Cerebellar cortex (tissue), 1 donor: ENCODE measurements at places on chromosomes 3 and 15.

- peak; percentile 66 for DNase-seq
Observed at GRCh38 chr3:122754929-122755328, 38.7 kb downstream of the HSPBAP1 start.

DNA sequence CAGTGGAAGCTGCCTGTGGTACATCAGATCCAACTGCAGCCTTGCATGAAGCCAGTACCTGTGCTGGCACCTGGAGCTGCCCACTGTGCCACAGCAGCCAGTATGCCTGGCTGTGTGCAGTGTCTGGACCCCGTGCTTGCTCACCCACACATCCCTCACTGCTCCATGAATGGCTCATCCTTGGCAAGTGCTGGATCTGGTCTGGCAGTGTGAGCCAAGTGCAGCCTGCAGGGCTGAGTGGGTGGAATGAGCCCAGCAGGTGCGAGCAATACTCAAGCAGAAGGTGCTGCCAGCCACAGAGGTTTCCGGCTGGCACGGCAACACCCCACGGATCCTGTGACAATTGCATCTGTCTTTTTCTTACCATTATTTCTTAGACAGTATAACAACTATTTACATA lies 488.2 kb upstream of the ROBO2 start:
- DNase-seq = no peak

DNA sequence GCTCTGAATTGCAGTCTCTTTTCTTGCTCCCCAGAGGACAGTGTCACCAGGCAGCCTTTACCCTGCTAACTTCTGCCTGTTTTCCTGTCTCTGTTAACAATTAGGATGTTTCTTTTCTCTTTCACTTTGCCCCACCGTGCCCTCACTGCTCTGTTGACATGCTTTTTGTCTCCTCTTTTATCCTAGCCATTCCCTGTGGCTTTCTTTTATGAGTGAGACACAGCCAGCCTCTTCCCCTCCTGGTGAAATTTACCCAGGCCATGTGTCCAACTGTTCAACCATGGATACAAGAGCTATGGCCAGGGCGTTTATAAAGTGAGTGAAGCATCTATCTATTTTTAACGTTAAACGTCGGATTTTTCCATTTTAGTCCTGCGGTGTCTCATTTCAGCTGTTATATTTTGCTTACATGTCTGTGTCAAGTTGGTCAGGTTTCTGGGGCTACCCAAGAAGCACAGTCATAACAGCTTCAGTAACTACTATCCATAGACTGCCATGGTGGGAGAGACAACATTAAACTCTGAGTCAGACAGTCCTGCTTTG lies 443.2 kb upstream of the AZI2 start:
- DNase-seq = no peak

- peak; percentile 60 for DNase-seq
Observed at GRCh38 chr3:142987080-142987700, 14.2 kb upstream of the U2SURP start.

DNA sequence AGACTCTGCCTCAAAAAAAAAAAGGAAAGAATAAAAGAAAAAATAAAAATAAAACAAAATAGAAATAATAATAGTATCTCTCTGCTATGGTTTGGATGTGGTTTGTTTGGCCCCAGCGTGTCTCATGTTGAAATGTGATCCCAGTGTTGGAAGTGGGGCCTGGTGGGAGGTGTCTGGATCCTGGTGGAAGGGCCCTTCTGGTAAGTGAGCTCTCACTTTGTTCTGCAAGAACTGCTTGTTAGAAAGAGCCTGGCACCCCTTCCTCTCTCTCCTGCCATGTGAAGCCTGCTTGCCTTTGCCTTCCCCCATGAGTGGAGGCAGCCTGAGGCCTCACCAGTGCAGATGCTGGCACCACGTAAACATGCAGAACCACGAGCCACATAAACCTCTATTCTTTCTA lies 26.3 kb downstream of the TMEM44 start:
- DNase-seq = no peak

- no peak for DNase-seq
Observed at GRCh38 chr3:114867835-114868503, 279.1 kb downstream of the ZBTB20 start.

GRCh38 chr3:151923901-151924300 lies 50.5 kb downstream of the SUCNR1 start:
- no peak for DNase-seq

- peak; percentile 93 for DNase-seq
Observed at GRCh38 chr3:176562331-176562730, 635.0 kb downstream of the TBL1XR1 start.

- DNase-seq = no peak
Observed at GRCh38 chr3:69838696-69839515, 99.6 kb downstream of the MITF start.

DNA sequence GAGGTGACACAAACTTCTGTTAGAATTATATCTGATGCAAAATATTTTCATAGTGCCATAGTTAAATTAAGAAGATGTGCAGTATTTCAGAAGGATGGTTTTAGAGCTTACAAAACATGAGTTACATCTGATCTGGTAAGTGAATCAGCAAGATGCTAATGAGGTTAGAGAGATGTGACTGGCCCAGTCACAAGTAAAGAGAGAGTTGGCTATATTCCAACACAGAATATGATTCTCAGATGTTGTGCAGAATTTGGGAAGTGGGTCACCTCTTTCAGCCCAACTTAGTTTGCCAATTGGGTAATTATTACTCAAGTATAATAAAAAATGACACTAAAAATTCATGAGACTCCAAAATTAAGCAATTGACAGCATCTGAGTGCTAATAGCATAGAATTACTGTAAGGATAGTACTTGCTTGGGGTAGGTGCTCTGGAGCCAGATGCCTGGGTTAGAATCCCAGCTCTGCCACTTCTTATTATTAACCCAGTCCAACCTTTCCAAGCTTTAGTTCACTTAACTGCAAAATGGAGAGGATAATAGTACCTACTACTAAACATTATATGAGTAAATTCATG lies 30.8 kb downstream of the P2RY1 start:
- no peak for DNase-seq

DNA sequence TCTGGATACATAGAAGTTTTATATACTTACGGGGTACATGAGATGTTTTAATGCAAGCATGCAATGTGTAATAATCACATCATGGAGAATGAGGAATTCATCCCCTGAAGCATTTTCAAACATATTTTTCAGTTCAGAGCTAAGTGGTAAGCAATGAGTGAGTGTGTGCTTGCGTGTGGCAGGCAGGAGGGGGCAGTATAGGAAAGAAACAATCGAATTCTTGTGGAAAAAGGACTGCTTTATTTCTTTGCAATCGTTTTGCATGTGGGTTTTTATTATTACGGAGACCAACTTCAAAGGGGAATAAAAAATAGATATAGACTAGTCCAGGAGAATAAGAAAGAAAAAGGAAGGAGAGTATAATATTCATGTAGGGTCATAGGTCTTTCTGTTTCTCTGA lies 271.6 kb downstream of the CHL1 start:
- DNase-seq = no peak

DNA sequence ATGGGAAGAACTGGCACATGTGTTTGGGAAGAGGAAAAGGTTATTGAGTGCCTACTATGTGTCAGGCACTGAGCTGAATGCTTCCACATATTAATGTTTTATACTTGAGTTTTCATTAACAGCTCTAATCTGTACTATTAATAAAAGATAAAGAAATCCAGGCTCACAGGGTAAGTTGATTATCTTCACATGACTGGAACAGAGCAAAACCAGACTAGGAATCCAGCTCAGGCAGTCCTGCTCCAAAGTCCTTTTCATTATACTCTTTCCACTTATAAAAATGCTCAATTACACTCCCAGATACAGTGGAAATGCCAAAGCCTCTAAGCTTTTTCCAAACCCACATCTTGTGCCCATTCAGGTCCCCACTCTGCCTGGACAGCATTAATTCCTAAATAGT lies 97.6 kb downstream of the TNIK start:
- DNase-seq = no peak

DNA sequence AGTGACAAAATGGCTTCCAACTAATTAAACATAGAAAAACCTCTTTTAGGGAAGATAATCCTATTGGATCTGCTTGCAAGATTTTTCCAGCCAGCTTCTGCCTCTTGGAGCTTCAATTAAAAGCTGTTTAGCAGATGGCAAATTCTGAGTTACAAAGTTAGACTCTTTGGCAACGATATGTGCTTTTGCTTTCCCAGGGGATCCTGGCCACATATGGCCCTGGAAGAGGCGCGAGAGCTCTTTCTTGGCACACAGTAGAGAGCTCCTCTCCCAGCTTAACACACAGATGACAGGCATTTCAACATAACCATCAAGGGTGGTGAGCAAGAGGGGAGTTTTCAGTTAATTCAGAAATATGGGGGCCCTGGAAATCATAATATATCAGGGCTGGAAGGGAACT lies 41.6 kb upstream of the GALNT15 start:
- peak; percentile 88 for DNase-seq

DNA sequence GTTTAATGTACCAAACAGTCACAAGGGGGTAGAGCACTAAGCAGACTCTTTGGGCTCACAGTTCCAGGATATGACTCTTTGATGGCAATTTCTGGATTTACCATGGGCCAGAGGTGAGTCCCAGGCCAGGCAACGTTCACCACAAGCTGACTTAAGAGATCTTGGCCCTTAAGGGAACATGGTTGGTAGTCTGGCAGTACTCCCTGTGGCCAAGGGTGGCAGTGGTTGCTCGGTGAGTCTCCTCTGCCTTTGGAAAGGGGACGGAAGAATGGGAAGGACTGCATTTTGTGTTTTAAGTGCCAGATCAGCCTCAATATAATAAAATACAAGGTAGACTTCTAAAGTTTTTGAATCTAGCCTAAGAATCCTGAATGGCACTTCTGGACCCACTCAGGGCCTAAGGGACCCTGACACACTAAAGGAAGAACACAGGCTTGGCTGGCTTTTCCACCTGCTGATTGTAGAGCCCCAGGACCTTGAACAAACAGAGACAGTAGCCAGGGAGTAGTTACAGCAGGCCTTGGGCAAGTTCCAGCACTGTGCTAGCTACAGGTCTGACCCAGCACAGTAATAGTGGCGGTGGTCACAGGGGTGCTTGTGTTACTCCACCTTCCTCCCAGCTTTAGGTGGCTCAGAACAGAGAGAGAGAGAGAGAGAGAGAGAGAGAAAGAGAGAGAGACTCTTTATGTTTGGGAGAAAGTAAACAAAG lies 730.7 kb upstream of the ALCAM start:
- DNase-seq = no peak

DNA sequence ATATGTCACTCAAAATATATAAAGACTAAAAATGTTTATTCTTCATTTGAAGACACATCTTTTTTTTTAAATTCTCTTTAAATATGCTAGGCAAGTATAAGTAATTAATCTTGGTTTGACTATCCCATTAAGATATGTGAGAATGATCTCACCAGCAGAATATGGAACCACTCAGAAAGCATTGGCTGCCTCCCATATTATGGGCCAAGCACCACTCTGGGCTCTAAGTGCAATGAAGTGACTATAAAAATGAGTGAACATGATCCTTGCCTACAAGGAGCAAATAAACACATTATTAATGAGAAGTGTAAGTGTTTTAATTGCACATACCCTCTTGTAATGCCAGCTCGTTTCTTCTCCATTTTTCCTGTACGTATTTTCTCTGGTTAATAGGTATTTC lies 328.5 kb downstream of the NAALADL2 start:
- DNase-seq = no peak

DNA sequence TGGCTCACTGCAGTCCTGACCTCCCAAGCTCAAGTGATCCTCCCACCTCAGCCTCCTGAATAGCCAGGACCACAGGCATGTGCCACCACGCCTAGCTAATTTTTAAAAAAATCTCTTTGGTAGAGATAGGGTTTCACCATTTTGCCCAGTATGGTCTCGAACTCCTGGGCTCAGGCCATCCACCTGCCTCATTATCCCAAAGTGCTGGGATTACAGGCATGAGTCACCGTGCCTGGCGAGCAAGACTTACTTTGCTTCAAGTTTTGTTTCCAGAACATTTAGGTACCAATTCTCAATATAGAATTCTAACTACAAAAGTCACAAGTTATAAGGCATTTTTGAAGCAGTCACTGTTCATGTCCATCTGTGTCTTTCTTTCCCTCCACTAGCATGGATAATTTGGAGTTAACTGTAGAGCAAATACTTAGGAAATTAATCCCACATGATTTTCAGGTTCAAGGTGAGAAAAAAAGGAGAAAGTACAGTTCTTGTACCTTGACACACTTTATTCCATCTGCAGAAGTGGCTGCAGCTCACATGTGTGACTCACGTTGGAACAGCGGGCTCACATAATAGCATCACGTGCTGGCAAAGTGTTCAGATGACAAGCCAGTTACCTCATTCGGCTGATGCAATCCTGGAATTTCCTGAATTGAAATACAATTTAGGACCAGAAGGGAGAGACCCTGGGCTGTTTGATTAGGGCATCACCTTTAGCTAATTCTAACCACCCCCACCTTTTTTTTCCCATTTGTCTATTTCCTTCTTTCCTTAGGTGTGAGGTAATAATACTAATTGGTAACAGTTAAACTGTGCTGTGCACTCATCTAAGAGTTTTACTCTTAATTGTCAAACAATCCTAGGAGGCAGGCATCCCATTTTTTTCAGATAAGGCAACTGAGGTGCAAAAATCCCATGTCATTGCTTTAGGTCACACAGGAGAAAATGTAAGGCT lies 46.9 kb upstream of the NEDD4 start:
- DNase-seq = peak; percentile 44

GRCh38 chr3:9786209-9786739 lies 6.0 kb downstream of the TADA3 start:
- DNase-seq = no peak

DNA sequence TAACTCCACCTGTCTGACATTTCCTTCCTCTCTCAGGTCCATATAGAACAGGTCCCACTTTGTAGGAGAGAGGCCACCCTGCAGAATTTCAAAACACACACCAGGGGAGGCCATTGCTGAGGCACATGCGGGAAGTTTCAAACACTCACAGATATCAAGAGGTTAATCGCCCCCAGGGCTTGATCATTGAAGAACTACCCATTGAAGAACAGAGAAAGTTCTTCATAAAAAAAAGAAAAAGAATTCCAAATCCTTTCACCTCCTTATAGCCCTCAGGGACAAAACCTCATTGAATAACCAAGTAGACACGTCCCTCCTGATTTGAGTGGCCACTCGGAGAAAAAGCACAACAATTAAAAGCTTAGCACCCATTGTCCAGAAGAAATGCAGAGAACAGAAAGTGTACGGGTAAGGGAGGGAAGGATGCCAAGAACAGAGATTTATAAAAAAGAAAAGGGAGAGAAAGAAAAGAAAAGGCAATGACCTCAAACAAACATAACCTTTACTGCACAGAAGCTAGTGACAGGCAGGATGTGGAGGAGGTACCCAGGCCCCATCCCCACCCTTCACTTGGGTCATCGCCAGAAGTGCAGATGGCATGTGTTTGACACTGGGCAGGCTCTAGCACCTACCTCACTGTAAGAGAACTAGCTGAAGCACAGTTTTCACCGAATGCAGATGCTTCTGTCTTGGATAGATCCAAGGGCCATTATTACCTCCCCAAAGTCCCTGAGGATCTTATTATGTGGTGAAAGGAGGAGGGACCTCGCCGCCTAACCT lies 112.3 kb upstream of the HES1 start:
- no peak for DNase-seq
